ENCODE measurements at places on chromosomes 1 and 21.
A peak's percentile ranks its signal among the peaks of the same experiment; 100 is the strongest.

DNA sequence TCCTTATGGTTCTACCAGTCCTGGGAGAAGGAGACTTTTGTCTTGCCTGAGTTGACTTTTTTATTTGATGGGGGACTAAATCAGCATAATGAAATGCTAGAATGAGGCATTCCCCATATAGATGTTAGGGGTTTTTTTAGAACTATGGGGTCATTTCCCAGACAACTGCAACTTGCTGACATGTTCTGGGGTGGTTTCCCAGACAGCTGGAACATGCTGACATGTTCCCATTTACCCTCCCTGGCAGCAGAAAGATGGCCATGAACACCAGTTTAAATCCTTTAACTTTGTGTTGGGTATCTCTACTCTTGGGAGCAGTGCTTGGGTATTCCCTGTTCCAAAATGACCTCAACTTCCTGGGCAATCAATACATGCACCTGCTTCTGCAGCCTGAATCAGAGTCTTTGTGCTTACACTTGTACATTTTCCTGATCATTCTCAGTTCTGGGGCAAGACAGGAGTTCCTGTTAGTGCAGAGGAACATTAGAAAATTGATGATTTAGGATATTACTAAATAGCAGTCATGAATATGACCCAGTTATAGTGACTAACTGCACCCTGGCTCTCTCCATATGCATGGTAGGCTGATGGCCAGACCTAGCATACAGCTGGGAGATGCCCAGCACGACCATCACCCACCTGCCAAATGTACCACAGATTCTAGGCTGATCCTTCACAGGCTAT is 75.4 kb upstream of the CD5L start:
- no peak for DNase-seq

DNA sequence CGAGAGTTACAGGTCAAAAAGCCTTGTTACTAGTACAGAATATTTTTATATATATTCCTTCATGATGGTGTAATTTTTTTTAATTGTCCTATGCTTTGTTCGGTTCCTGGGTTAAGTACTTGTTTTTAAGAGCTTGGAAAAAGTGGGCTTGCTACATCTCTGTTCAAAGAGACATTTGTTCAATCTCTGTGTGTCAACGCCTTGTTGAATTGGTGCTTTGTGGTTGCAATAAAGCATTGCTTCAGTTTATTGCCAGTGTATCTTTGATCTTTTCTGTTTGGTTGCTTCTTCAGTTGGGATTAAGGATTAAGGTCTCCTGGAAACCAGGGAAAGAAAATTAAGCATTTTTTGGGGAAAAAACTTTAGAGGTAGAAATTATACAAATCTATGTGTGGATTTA is 47.7 kb upstream of the DNASE2B start:
- no peak for DNase-seq

DNA sequence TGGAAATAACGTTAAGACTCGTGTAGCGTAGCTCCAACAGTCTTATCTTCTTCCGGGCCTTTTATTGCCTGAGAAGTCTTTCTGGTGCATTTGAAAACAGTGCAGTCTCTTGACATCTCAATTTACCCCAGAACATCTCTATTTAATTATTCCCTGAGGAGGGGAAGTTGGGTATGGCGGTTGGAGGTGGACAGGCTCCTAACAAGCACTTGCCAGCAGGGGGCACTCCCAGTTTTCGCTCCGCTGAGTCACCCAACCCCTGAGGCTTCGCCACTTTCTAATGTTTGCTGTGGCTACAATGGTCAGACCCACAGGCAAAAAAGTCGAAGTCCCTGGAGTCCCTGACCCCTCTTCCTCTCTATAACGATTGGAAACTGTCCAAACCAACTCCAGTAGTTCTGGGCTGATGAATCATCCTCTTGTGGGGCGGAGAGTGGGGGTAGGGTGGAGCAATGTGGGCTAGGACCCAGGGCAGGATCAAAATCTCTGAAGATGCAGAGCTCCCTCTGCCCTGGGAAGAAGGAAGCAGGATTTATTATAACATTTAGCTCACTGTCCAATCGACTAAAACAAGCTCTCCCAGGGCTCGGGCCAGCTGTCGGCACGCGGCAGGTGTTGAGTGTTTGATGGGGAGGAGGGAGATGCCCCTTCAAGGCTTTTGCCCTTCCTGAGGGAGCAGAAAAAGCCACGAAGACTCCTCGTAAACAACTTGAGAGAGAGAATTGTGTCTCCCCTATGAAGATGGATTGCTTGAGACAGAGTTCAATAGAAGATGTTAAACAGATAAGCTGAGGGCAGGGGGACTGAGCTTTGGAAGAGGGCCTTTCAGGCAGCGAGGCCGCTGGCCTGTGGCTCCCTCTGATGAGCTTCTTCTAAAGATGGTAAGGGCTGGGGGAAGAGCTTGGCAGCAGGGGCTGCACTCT is 85.7 kb downstream of the BRINP2 start:
- peak; percentile 62 for DNase-seq

GRCh38 chr1:177629526-177629925 is 340.3 kb downstream of the SEC16B start:
- no peak for DNase-seq

- peak; percentile 53 for DNase-seq
These were observed 80.5 kb upstream of the RALGPS2 start for GRCh38 chr1:178644308-178645120.

Measured in osteoblast (primary cell).